ENCODE measurements at places on chromosomes 3 and 15.

DNA sequence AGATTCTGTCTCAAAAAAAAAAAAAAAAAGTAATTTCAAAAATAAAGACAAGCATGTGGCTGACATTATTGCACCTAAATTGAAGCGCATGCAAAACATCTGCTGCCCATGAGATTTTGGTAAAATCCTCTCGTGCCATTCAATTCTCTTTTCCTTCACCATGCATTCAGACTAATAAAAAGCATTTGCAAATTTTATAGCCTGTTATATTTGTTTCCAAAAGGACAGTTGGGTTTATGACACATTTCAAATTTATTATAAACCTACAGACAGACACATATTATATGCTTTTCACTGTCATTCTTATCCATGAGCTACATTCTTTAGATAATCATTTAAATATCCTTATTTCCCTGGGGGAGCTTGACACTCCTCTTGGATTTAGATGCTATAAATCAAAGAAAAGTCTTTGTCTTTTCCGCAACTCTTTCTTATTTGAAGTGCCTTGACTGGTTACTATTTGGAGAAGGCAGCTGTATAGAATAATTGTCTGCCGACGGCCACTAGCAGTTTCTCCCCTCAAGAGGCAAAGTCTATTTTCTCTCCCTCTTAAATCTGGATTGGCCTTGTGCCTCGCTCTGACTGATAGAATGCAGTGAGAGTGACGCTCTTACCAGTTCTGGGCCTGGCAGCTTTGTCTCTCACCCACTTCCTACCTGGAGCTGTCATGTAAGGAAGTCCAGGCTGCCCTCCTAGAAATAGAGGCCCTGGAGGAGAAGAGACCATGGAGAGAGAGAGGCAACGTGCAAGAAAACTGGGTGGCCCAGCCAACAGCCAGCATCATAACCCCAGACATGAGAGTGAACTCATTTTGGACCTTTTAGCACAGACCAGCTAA, 6.8 kb upstream of the LRIG1 start:
- DNase-seq, result no peak

DNA sequence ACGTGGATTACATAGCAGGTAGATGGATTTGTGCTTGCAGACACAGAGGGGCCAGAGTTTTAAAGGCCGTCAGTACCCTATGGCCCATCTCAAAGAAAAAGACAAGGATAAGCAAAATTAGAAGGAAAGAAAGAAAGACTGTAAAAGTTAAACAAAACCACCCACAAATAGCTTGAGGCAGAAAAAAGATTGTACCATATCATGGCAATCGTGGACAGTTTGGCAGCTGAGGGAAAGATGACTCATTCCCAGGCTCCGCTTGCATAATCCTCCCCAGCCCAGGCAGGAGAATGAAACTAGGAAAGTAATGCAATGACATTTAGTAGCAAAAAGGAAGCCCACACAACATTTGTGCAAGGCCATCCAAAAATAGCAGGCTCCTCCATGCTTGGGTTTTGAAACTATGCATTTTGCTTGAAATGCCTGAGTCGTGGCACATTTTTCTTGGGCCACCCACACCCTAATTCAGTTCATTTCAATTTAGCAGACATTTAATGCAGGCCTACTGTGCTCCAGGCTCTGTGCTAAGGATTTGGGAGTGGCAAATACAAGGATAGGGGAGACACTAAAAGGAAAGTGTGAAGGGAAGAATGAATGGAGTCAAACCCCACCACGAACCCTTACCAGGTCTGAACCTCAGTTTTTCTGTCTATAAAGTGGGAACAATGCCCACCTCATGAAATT, 40.9 kb upstream of the SMAD3 start:
- no peak for DNase-seq

- no peak for DNase-seq
These were observed 3.5 kb downstream of the ZNF710 start for GRCh38 chr15:90004671-90005070.

GRCh38 chr3:46614431-46614830, 2.1 kb downstream of the FAM240A start:
- DNase-seq, result no peak

GRCh38 chr3:128804811-128805155, 74.6 kb upstream of the ACAD9 start:
- no peak for DNase-seq

GRCh38 chr3:123695731-123696640, 111.1 kb upstream of the HACD2 start:
- no peak for DNase-seq

- no peak for DNase-seq
These were observed 70.9 kb downstream of the IGF1R start for GRCh38 chr15:98719137-98719740.

- DNase-seq, result no peak
These were observed 58.3 kb upstream of the EPHA3 start for GRCh38 chr3:89049119-89049518.

All from stimulated activated CD4-positive, alpha-beta T cell treated with anti-CD3 and anti-CD28 coated beads, Interleukin-1b, Interleukin-23, amount 100 ng/mL, for 4 hours (primary cell).